ENCODE measurements at places on chromosomes 16 and 17.

DNA sequence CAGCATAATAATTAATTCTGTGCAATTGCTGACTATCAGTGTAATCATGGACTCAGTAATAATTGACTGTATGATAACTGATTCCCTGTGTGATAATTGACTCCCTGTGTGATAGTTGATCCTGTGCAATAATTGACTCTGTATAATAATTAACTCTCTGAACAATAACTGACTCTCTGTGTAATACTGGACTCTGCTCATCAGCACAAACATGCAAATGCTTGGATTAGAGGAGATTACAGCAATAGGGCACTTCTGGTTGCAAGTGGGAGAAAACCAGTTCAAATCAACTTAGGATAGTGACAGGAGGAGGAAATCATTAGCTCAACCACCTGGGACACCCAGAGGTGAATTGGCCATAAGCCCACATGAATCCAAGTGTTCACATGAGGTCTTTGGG, 582.1 kb downstream of the RBFOX1 start:
- DNase-seq: no peak

DNA sequence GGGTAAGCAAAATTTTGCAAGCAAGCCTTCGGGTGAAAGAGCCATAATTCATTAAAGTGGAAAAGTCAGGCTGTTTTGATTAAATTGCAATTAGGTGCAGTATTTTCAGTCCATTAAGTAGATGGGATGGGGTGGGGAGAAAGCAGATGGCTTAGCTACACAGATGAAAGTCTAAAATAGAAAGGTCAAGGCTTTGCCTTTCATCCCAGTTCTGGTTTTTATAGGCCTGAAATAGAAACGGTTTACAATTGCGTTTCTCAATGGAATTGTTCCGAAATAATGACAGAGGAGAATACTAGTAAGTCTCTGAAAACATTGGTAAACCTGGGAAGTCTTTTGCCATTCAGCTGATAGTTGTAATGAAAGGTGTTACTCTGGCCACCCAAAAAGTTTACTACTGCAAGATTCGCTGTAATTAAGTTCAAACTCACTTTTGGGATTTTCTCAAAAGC, 1.5 kb downstream of the PPM1E start:
- DNase-seq: no peak

DNA sequence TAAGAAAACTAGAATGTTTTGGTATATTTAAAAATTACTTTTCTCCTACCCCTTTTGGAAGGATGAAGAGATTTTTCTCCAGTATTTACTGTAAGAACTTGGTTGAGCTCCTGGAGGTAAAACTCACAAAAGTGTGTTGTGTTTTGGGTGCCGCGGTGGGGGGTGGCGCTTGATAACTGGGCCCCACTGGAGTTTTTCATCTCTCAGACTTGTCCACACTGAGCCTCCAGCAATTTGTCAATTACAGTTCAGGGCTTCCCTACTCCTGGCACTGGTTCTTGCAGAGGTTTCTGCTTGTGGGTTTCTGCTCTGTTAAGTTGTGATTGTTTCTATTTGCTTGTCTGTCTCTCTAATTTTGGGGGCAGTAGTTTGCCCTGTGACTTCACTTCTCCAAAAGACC, 40.0 kb downstream of the WIPI1 start:
- no peak for DNase-seq

DNA sequence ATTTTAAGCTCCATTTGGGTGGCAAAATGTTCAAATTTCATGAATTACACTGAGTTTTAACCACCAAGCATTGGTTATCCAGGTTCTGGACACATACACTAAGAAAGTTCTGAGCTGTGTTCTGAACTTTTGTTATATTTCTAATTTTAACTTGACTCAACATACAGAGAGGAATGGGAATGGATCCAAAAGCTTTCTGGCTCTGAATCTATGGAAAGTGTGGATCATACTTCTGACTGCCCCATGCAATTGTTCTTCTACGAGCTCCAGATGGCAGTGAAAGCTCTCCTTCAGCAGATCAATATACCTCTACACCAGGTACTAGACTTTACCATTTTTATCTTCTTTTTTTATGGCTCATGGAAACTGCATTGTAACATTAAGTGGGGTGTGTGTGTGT, 113.0 kb upstream of the NOG start:
- DNase-seq: no peak

- no peak for DNase-seq
These were observed 103.0 kb downstream of the ZFHX3 start for GRCh38 chr16:72944757-72945485.

GRCh38 chr16:74448990-74449389, 27.7 kb upstream of the CLEC18B start:
- DNase-seq: no peak

DNA sequence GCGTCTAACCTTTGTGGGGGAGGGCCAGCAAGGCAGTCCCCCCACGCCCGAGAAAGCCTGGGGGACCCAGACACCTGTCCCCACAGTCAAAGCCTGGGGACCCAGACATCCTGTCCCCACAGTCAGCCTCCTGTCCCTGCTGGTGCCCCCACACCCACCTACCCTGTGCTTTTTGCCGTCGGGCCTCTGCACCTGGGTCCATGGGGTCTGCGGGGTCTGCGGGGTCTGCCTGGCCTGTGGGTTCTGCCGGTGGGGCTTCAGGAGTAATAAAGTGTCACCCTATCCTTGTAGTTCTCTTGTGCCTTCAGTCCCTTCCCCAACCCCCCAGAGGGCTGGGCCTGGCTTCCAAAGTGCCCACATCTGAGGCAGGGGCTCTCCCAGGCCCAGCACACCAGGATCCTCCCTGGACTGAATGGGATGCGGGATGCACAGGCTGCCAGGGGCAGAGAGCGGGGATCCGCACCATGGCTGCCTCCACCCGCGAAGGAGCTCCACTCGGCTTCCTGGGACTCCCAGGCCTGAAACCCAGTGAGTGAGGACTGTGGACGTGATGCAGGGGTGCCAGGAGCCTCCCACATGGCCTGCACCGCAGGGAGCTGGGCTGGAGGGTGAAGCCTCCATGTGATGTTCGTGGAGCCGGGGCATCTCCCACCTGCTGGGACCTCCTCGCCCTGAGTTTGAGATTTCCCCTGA, 16.3 kb upstream of the DPEP1 start:
- no peak for DNase-seq

DNA sequence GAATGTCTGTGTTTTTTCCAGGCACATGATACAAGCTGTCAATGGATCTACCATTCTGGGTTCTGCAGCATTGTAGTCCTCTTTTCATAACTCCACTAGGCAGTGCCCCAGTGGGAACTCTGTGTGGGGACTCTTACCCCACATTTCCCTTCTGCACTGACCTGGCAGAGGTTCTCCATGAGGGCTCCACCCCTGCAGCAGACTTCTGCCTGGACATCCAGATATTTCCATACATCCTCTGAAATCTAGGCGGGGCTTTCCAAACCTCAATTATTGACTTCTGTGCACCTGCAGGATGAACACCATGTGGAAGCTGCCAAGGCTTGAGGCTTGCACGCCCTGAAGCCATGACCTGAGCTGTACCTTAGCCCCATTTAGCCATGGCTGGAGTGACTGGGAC, 56.0 kb downstream of the ACSM2A start:
- DNase-seq: no peak

- no peak for DNase-seq
These were observed 85.0 kb downstream of the GRIN2A start for GRCh38 chr16:10097271-10097670.

DNA sequence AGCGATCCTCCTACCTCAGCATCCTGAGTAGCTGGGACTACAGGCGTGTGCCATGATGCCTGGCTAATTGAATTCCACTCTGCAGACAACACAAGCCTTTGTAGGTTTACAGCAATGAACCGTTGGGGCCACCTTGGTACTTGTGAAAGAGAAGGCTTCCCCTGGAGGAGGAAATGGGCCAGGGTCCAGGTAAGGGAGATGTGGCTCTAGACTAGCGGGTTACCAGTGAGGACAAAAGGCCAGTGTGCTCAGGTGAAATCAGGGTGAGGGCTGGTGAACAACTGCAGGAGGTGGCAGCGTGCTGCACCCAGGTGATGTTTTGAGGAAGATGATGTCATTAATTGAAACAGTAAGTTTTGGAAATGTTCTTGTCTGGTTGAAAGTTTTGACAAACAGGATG, 6.7 kb downstream of the SDR42E1 start:
- no peak for DNase-seq

DNA sequence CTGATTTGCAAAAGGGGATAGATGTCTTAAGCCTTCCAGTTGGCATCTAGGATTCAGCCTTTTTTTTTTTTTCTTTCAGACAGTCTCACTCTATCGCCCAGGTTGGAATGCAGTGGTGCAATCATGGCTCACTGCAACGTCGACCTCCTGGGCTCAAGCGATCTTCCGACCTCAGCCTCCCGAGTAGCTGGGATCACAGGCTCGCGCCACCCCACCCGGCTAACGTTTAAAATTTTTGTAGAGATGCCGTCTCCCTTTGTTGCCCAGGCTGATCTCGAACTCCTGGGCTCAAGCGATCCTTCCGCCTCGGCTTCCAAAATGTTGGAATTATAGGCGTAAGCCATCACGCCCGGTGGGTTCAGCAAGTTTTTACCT, 571 bp upstream of the CCP110 start:
- DNase-seq: no peak

GRCh38 chr16:78742501-78743283, 643.2 kb downstream of the WWOX start:
- DNase-seq: no peak

DNA sequence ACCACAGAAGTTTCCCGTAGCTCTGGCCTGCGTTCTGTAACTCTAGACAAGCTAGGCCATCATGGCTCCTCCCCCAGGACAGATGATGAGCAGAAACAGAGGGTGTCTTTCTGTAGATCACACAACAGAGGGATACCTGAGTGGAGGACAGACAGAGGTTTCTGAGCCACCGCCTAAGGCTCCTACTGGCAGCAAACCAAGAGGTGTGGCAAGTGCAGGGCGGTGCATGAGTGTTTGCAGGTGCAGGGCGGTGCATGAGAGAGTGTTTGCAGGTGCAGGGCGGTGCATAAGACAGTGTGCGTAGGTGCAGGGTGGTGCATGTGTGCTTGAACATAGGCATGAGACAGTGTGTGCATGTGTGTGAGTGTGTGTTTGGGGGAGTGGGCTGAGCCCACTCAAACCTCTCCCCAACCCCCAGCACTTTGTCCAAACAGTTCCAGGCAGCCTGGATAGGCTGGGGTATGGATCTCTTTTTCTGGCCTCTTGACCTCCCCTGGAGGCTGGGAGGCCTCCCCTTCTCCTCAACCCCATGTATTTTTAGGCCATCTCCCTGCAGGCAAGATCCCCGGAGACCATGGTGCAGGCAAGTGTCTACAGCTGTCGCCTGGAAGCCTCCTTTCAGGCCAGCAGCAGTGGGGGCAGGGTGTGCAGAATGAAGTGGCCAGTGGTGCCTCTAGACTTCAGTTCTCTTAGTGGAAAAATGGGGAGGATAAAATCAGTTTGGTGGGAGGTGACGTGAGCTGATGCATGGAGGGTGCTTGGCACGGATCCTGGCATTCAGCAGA, 53.4 kb upstream of the CBX4 start:
- DNase-seq: no peak

DNA sequence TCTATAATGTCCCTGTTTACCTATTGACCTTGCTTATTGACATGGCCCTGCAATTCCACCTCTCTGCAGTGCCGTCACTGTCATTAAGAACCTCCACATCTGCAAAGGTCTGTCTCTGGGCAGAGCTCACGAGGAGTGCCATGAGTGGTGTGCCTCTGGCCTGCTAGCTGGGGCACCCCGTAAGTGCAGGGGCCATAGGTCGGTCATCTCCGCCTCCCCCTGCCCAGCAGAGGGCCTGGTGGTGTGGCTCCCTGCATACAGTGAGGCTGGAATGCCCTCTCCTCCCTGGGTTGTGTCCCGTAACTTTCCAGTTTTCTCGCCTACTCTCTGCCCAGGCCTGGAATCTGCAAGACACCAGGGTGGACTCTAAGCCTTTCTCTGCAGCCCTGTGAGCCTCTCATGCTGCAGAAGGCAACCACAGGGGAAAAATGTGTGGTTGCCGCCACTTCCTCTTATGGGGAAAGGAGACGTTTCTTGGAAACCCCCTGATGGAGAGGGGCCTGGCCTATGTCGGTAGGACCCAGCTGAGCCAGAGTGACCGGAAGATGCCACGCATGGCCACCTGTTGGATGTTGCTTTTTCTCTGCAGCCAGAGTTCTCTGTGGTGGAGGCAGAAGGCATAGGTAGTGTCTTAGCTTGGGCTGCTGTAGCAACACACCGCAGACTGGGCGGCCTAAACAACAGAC, 2.7 kb upstream of the SNX20 start:
- DNase-seq: no peak

DNA sequence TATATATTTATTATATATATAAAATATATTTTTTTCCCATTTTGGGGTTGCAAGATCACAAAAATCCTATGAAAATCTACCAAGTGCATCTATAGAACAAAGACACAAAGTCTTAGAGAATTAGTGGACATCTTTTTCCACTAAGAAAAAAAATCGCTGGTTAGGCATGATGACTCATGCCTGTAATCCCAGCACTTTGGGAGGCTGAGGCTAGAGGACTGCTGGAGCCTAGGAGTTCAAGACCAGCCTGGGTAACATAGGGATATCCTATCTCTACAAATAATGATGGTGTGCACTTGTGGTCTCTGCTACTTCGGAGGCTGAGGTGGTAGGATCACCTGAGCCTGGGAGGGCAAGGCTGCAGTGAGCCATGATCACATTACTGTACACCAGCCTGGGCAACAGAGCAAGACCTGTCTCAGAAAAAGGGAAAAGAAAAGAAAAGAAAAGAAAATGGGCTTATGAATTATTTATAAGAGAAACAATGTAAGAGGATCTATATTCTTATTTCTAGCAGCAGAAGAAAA, 185.1 kb upstream of the PSMD7 start:
- DNase-seq: no peak

DNA sequence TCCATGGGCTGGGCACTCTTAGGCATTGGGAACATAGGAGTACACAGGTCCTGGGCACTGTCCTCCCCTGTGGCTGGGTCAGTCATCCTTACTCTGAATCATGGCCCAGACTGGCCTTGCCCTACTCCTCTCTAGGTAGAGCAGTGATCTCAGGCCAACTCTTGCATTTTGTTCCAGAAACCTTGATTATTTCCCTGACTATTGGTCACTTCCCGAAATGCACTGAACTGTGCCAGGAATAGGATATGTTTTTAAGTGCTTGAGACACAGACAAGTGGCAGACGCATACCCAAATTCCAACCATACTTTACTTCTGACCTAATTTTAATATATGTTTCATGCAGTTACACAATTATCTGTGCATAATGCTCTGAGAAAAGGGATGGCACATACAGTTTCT, 10.3 kb downstream of the KRABD2 start:
- no peak for DNase-seq

DNA sequence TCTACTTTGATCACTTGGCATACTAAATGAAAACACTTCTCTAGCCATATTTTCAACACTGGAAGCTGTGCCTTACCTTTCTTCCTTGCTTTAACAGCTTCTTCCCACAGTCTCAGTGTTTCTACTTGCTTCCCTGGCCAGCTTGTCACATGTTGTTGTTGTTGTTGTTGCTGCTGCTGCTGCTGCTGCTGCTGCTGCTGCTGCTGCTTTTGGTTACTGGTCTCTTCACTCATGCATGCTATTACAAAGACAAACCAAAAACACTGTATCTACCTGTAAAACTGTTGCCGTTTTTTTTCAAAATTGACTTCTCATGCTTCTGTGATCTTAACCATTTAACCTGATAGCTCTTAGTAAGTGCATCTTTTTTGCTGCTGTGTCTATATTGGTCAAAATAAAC, 9.0 kb downstream of the VEZF1 start:
- DNase-seq: no peak
